Stimulated activated CD8-positive, alpha-beta memory T cell treated with anti-CD3 and anti-CD28 coated beads, Interleukin-7, amount 100 ng/mL, for 1 hour (primary cell): ENCODE measurements at places on chromosomes 2 and 18.

DNA sequence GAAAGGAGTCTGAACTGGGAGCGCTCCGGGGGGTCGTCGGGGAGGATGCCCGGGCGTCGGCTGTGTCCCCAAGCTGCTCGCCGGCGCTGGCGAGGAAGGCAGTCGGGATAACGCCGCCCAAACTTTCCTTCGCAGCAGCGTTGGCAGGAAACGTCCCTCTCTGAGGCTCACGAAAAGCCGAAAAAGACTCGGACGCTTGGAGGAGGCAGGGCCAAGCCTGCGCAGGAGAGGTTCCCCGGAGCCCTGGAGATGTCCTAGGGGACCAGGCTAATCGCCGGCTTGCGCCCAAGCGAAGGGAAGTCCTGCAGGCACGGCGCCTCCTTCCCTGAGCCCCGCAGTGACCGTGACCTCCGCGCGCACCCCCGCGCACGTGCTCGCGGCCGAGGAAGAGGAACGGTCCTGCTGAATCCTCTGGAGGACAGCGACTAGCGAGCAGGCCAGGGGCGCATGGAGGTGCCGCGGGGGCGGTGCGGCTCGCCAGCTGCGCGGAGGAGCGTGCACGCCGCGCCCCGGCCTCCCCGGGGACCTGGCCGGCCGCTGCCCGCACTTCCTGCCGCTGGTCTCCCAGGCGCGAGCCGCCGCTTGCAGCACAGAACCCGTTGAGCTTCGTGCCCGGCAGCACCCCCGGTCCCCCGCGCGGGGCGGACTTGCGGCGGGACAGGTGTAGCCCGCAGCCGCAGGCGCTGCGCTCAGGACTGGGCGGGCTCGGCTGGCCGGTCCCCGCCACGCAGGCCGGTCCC is at the start of gene SH3RF3:
SH3RF3 (plus strand) TSS at position 590 of the 740 bp plus-strand sequence.
- no peak for DNase-seq

GRCh38 chr2:4465671-4466070 is 762.3 kb downstream of the DCDC2C start:
- no peak for DNase-seq

DNA sequence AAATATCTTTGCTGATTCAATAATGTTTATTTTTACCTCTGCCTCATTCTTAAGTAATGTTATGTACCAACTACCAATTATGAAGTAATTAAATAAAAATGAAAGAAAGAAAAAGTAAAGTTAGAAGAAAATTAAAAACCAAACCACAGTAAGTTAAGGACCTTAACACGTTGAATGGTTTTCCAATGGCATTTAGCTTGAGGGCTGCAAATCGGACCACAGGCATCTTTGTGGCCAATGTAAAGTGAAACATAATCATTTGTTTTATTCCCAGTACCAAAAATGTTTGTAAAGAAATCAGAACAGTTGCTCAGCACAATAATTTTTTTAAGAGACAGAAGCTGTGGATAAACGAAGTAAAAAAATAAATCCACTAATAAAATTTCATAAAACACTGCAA is 1455.5 kb upstream of the ZEB2 start:
- DNase-seq, result no peak

- DNase-seq, result no peak
Measured at GRCh38 chr2:109173311-109174171, 44.5 kb downstream of the SH3RF3 start.

- no peak for DNase-seq
Measured at GRCh38 chr2:55916473-55917049, 7.0 kb downstream of the EFEMP1 start.

DNA sequence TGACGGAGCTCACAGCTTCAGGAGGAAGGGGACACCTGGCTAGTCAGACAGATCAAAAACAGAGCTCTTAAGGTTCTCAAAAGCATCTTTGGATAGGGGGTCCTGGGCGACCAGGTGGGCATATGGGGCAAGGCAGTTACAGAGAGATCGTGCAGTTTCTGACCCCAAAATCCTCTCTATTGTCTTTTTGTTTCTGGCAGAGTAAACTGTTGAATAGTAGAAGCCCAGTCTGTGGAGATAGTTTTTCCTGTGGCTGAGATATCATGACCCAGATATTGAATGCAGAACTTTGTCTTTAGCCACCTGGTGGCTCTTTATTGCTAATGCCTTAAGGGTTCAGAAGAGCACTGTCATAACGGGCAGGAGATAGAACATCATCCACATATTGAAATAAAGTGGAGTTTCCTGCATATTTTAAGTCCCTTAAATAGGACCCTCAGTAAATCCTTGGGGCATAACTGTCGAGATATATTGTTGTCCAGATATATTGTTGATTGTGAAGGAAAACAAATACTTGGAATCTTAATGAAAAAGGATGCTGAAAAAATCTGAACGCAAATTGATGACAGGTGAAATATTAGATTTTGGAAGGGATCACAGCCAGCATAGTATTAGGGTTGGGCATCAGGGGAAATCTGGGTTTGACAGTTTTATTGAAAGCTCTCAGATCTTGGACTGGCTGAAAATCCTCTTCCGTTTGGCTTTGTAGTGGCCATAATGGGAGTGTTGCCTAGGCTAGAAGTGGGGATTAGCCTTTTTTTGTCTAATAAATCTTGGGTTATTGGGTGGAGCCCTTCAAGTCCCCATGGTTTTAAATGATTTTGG is 14.1 kb upstream of the ZDBF2 start:
- no peak for DNase-seq

DNA sequence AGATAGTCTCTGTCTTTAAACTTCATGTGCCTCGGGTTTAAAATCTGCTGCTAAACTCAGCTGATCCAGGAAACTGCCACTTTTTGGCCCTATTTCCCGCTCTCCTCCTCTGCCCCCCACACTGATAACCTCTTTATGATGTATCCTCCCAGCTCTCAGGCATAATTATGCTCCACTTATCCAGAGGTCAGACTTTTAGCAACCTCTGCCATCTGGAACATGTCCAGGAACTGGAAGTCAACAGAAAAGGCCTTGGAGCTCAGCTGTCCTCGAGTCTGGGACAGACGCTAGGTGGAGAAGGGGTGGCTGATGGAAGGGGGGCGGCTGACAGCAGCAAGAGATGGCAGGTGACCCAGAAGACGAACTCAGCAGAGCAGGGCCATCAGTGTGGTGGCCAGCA is 41.2 kb downstream of the ASAP2 start:
- no peak for DNase-seq

DNA sequence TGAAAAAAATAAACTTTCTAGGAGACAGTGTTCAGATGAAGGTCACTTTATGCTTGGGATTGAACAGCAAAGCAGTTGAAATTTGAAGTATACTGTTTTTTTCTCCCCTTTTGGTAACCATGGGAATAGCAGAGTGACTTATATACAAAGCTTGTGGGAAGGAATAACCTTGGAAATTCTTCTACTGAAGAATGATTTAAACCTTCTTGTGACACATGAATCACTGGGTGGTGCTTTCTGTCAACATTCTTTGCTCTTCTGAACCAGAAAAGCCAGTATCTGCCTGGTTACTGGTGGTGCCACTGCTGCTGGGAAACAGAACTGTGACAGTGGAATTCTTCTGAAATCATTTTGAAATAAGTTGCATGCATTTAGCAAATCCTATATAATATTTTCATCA is 39.4 kb upstream of the RND3 start:
- no peak for DNase-seq

DNA sequence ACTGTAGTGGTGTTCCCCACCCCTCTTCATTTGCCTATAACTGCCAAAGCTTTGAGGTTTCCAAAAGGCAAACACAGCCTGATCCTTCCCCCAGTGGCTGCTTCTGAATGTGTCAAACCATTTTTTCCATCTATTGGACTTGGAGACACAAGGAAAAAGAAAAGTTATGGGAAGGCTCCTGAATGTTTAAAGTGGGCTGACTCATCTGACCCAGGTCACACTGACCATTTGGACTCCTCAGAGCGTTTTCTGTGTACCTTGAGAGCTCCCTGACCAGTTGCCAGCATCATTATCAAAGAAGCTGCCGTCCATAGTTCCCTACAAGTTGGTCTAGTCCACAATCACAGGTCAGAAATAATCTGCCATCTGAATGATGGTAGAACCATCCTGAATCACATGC is 123.4 kb upstream of the COL3A1 start:
- DNase-seq, result no peak

- no peak for DNase-seq
Measured at GRCh38 chr18:12336887-12337286, 28.8 kb downstream of the TUBB6 start.

GRCh38 chr2:69375494-69376353 is 11.3 kb downstream of the GFPT1 start:
- no peak for DNase-seq

DNA sequence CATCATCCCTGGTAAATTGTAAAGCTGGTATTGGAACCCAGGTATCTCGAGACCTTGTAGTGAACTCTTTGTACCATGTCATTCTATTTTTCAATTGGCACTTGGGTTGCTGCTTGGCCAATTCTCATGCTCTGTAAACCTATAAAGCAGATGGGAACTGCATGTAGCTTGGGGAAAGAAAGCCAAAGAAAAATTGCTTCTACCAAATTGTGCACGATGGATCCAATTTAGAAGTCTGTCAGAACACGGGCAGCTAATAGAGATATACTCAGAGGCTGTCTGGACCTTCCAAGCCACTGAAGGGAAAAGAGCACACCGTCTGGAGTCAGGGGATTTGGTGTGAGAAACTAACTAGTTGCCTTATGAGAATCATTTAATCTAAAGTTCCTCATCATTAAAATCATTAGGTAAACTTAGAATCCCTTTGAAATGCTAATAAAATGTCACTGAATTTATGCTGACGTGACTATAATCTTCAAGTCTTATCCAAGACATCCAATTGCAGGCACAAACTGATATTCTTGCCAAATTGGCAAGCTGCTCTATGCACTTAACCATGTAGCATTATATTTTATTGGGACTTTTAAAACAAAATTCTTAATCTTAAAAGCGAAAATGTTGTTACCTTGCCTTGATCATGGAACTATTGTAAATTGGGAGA is 206.8 kb downstream of the DCC start:
- no peak for DNase-seq

GRCh38 chr2:42793334-42794270 is 1.2 kb upstream of the HAAO start:
- no peak for DNase-seq

DNA sequence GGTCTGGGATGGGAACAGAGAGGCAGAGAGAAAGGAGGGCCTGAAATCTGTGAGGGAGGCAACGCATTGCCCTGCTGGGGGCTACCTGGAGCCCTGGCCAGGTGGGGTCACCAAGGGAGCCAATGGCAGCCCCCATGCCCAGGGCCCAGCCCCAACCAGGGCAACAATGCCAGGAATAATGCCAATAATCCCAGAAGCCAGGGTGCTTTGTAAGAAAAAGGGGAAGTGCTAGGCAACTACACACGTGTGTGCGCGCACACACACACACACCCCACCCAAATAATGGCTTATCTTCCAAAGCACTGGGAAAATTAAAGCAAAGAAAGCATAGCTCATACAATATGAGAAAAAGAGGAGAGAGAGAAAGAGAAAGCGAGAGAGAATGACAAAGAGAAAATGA is 7.0 kb upstream of the CLEC4F start:
- DNase-seq, result no peak

DNA sequence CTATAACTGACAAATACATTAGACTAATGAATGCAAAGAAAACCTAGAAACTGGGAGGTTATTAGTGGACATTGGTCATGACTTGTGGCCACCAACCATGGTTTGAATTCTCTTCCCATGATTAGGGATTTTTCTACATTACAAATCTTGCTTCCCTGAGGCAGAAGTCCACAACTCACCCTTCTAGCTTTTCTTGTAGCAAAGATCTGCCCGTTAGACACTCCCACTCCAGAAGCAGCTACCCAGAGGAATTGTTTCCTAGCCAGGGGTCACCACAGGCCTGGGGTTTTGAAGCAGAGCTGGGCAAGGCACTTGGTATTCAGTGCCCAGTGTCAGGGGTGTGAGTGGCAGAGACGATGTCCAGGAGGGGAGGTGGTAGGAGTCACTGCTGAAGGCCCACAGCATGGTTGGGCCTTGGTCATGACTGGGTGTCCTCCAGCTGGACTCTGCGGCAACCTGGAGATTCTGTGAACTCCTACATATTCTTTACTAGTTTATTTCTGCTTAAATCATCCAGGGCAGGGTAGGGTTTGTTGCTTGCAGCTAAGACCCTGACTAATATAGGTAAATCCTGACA is 54.9 kb downstream of the ACTR2 start:
- no peak for DNase-seq

GRCh38 chr2:227799202-227799601 is 14.4 kb upstream of the CCL20 start:
- DNase-seq, result no peak

- no peak for DNase-seq
Measured at GRCh38 chr2:237407700-237408099, 6.3 kb downstream of the COL6A3 start.

- no peak for DNase-seq
Measured at GRCh38 chr2:213566846-213567245, 282.6 kb downstream of the SPAG16 start.

DNA sequence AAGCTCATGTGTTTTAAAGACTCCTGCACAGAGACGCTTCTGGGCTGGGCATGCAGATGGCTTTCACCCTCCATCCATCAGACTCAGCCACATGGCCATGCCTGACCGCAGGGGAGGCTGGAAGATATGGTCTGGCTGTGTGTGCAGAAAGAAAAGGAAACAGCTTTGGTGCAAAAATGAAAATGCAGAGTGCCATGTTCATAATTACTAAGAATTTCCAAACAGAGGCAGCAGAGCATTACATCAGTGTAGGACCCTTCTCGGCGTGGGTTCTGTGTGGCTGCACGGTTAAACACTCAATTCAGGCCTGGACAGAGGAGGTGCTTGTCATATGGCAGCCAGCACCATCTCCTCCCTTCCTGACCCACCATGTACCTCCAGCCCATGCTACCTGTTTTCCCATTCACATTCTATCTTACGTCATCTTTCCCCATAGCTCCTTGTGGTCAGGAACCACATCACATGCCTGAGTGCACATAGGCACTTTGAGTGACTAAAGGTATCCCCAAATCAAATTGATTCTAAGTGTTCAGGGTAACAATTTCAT is 200.3 kb upstream of the ID2 start:
- DNase-seq, result no peak

DNA sequence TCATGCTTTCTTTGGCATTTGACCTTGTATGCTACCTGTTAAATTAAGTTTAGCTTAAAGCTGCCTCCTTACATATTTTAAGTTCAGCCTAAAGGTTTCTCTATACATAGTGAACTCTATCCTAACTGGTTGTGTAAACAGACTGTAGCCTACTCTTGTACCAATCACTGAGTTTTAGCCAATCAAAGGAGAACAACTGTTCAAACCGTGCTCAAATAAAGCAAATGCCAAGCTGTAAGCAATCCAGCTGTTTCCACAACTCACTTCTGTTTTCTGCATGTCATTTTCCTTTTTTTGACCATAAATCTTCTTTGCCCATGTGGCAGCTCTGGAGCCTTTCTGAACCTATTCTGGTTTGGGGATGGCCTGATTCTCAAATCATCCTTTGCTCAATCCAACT is 1603.8 kb upstream of the ACVR2A start:
- DNase-seq, result no peak

DNA sequence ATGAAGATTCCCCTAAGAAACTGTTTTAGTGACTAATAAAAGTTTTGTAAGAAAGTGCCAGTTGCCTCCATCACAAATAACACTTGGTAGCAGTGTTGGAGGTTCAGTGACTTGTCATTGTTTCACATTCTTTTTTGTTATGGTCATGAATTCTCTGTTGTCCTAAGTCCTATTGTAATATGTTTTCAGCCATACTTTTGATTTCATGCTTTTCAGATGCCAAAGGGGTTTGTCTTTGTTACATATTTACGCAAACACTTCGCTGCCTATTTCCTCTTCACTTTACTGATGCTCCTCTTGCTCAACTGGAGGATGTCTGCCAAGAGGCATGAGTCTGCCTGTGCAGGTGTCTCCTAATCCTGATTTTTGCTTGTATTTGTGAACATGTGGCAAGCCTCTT is 66.6 kb downstream of the PHLPP1 start:
- DNase-seq, result no peak

- DNase-seq, result no peak
Measured at GRCh38 chr2:39728941-39729351, 50.1 kb downstream of the THUMPD2 start.
